ENCODE measurements at places on chromosomes 6 and 20.
A peak's percentile ranks its signal among the peaks of the same experiment; 100 is the strongest.

DNA sequence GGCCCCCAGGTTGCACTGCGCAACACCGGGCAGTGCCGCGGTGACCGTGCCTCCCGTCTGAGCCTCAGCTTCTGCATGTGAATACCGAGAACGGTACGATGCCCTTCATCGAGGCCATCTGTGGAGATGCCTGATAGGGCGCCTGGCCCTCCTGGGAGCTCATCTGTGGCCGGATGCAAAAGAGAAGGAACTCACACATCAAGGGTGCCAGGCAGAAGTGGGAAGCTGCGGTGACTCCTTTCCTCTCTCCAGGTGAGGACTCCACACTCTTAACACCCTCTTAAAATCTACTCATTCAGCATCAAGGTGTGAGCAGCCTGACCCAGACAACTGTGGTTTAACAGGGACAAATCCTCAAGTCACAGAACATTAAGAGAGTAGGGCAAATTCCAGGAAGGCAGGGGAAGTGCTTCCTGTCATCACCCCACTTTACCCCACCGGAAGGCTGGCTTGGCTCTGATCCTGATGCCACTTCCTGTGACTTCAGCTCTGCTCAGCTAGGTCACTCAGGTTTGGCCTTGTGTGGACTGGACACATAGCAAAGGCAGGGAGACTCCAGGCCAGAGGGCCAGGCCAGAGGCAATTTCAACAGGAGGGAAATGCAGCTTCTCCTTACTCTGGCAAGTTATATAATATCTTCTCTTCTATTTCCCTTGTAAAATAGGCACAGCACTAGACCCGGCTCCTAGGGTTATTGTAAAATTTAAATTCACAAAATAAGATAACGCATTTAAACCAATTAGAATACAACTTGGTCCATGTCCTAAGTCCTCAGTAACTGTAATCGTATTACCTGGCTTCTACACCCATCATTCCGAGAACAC is 69.4 kb downstream of the CPNE5 start:
- peak; percentile 20 for DNase-seq

DNA sequence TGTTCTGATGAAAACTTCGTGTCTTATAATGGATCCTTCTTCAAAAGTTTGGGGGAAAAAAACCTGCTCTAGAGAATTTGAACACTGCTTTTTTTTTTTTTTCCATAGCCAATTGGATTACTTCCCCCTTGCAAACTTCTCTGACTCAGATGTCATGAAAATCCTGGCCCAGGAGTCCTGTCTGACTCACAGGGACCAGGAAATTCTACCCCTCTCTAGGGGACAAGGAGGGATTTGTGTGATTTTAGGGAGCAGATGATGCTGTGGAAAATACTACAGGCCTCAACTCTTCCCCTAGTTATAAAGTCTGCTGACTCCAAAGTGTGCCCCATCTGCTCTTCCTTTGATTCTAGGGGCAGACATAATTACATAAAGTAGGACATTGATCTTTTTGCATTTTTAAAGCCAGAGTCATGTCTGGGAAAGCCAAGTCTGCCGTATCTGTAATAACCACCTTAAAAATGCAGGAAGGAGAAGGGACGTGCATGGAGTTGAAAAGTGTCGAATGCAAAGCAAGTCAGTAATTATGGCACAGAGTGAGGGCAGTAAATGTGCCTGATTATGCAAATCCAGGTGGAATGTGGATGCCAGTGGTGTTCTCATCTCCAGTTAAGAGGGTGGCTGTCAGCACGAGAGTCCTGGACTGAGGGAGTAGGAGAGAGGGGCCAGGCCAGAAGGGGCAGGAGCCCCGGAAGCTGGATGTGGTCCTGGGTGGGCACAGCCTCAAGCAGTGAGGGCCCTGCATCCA is 144.3 kb upstream of the SULF2 start:
- DNase-seq = no peak

DNA sequence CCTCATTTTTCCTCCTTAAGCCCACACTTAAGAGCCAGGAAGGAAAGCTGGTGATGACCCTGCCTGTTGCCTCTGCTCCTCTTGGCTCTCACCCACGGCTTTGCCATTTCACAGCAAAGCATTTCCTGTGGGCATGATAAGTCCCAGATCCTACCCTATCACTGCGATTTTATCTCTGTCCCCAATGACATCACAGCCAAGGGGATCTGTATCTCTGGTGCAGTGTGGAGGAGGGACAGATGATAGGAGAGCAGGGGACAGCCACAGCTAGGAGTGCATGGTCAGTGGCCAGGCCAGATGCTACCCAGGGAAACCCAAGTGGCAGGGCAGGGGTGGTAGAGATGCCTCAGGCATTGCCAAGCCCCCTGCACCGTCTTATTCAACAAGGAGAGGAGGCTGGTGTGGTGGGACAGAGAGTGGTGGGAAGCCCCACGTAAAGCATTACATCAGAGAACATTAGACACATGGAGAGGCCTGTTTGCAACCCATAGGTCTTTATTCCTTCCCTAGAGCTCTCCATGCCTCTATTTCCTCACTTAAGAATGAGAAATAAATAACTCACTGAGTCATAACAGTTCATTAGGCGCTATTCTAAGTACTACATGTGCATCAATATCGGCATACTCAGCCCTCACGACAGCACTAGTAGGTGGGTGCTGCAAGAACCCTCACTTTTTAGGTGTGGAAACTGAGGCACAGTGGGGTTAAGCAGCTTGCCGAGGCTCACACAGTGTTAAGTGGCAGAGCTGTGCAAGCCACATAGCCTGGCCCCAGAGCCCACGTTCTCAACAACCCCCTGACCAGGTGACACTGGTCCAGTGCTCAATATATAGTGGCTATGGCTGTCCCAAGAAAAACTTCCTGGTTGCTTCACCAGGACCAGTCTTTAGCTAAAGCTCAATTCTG is 4.6 kb downstream of the TFEB start:
- DNase-seq = no peak

DNA sequence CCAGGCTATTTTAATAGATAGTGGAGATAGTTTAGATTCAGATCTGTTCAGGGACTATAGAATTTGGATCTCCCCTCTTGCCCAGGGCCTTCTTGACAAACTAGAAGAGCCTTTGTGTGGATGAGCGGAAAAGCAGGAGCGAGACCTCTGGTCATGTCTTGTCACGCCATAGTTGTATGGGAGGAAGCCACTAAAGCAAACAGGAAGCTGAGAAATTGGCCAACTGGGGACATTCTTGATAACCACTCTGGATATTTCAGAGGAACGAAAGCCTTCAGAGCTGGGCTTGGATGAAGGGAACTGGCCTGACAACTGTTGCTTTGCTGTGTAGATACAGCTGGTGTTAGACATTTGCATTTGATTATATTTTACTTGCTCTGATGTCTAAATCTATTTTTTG is 54.1 kb upstream of the EXOC2 start:
- no peak for DNase-seq

GRCh38 chr6:156662025-156662445 is 115.1 kb upstream of the ARID1B start:
- DNase-seq = peak; percentile 55

- DNase-seq = no peak
These were observed 906 bp upstream of the BTN3A2 start for GRCh38 chr6:26363882-26364701.

GRCh38 chr20:50868509-50869495 is 62.4 kb downstream of the ADNP start:
- no peak for DNase-seq

GRCh38 chr6:56946368-56946767 is 8.5 kb upstream of the BEND6 start:
- no peak for DNase-seq

- DNase-seq = no peak
These were observed 9.7 kb upstream of the CLDN20 start for GRCh38 chr6:155254139-155254538.

All from CD4-positive, alpha-beta memory T cell (primary cell).